Fibroblast of skin of back (primary cell): ENCODE measurements at places on chromosomes 13 and 19.

- no peak for DNase-seq
Observed at GRCh38 chr19:51372649-51373504, at the start of gene NKG7. Gene NKG7, minus strand, starts transcription at chr19:51372654. Its CDS starts 119 bp downstream, at chr19:51372535.

DNA sequence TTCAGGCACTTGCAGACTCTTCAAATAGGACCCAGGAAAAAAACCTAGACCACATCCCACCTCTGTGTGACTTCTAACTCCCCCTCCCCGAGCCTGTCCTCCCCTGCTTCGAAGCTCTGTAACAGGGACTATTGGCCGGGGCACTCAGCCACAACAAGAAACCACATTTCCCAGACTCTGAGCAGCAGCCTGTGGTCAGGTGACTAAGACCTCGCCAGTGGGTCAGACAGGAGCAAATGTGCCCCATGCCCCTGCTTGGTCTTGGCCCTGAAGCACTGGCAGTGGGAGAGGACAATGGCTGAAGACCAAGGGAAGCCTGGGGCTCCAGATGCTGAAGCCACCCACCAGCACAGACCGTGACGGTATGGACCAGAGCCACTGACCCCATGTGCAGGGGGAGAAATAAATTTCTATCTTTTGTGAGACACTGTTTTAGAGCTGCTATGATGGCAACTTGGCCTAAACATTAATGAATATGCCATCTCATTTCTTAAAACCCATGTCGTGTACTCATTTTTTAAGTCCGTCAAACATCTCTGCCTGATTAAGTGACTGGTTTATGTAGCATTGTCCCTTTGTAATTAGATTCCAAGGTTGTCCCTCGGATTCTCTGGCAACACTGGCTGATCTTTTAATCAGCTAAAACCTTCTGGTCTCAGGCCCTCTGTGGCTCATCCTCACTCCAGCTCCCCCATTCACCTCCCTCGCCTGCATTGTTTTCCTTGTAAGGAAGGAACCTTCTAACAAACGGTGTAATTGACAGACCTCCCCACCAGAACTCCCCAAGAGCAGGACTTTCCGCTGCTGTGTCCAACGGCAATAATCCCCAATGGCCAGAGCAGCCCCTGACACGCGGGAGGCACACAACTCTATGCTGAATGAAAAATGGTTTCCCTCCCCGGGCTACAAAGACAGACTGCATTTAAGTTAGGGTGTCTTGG, 98.4 kb downstream of the STK24 start:
- peak; percentile 48 for DNase-seq

- DNase-seq, result no peak
Observed at GRCh38 chr13:44867825-44868224, 121.4 kb downstream of the NUFIP1 start.

DNA sequence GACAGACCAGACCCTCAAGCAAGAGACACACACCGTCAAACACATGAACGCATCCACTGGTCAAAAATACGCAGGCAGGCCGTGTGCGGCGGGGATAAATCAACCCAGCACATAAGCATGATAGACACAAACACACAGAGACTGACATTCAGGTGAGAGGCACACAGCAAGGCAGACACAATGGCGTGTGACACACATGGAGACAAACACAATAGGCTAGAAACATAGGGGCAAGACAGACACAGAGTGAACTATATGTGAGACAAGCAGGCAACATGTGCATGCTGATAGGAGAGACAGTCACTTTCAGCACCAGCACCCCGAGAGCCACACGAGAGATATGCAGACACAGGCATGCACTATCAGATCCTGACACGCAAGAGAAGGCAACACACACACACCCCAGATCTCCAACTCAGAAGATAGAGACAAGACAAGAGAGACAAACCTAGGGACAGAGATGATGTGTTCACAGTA, 6.9 kb upstream of the JUNB start:
- peak; percentile 50 for DNase-seq

DNA sequence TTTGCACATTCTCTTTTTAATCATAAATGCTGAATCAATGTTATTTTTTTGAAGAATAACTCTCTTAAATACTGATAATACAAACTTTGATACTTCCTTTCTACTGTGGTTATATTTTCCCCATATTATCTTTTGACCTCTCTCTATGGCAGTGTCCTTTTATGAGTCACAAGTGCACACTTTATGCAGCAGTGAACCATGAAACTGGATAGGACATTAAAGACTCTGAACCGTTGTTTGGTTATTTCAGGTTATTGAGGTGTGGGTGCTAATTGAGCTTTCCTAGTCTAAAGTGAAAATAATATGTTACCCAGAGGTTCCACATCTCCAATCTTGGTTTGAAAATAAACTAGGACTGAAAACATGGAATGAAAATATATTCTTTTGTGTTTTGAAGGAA, 71.4 kb downstream of the DGKH start:
- DNase-seq, result no peak

GRCh38 chr13:101649488-101650126, 197.1 kb downstream of the ITGBL1 start:
- DNase-seq, result peak; percentile 15

DNA sequence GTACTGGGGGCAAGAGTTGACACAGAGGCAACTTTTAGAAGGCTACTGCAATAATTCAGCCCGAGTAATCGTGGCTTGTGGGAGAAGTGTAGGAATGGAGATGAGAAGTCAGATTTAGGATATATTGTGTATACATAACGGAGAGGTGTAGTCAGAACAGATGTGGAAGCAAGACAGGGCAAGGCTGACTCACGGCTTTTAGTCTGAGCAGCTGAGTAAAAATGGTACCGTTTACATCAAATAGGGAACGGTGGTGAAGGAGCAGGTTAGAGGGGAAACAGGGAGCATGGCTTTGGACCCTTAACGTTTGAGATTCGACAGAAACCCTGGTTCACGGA, 796 bp upstream of the LSM14A start:
- DNase-seq, result peak; percentile 75

DNA sequence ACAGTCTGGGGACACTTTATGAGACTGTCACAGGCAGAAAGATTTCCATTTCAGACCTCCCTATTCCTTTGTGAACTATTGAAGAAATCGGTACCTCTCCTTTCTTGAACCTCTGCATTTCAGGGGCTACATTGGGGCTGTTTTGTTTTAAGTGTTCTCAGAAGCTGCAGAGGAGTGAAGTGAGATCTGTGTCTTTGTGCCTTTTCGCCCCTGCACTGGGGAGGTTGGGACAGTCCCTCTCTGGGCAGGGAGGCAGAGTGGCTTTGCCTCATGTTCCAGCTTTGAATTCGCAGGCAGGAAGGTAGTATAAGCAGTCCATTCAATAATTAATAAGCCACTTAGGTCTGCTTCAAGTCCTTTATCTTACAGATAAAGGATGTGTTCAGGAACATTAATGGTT, 9.5 kb upstream of the AMER2 start:
- no peak for DNase-seq

GRCh38 chr13:36028359-36029025, 102.7 kb downstream of the DCLK1 start:
- DNase-seq, result no peak

DNA sequence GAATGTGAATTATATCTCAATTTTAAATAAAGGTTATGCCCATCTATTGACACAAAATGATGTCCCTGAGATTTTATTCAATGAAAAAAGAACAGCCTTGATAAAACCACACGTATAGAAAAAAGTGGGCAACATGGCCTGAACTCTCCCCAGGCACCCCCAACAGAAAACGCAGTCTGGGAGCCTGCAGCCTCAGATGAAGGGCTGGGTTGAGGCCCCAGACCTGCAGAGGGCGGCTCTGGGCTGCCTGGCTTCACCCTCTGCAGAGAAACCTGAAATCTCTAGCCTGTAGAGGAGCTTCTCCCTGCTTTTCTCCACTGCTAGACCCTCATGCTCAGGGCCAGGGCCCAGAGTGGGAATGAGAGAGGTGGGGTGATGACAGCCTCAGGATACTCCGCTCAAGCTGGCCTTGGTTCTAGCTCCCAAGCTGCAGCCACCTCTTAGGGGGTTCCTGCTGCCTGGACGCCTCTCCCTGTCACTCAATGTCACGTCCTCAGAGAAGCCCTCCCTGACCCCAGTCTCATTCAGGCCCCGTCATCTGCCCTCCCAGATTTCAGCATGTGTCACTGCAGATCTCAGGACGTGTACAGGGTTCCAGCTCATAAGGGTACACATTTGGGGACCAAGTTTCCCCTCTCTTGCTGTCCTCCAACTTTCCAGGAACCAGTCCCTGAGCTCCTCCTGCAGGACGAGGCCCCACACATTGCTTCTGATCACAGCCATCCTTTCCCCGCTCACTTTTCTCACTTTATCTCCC, 1.8 kb downstream of the MBD3 start:
- peak; percentile 40 for DNase-seq

DNA sequence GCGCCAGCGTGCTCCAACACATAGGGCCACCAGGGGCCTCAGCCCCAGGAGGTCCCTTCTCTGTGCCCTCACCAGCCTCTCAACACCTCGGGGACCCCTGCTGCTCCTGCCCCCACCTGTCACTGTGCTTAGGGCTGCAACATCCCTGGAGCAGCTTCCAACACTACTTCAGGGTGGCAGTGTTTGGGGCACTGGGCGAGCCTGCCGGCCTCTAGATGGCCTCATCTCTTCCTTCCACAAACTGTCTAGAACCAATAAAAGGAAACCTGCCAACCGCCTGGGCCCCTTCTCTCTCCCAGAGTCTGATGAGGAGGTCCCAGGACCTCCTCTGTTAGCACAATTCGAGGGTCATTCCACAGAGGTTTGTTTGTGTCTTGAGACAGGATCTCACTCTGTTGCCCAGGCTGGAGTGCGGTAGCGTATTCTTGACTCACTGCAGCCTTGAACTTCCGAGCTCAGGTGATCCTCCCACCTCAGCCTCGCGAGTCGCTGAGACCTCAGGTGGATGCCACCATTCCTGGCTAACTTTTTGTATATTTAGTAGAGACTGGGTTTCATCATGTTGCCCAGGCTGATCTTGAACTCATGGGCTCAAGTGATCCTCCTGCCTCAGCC, 10.1 kb upstream of the SHD start:
- DNase-seq, result no peak

- DNase-seq, result no peak
Observed at GRCh38 chr13:38528986-38529385, 157.9 kb upstream of the FREM2 start.

DNA sequence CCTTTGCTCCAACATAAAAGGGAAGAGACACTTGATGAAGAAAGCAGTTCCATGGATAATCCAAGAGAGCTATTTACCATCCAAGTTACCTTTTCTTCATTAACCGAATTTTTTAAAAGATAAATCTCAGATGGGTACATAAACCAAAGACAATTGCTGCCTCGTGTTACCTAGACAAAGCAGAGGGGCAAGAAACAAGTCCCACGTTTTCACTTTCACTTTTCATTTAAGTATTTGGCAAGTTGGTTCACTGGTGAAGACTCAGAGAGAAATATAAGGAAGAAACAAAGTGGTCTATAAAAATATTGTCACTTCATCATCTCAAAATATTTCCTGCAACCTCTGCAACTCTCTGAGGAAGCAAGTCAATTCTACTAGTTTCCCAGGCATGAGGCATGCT, 446.1 kb downstream of the FGF14 start:
- no peak for DNase-seq
